ENCODE measurements at places on chromosomes 1 and 21.

DNA sequence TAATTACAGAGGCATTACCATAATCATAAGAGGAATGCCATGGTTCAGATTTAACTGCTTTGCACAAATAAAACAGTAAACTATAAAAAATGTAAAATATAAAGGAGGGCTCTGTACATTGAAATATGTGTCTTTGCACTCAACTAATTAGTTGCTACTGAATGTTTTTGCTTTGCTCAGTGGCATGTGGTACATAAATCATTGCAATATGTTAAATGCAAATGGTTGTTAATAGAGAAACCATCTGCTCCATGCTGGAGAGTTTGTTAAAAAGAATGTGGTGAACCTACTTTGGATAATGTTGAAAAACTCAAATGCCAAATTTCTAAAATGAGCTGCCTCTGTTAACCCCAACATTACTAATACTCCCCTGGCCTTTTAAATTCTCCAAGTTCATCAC, 201.5 kb downstream of the NTNG1 start:
- DNase-seq = no peak

DNA sequence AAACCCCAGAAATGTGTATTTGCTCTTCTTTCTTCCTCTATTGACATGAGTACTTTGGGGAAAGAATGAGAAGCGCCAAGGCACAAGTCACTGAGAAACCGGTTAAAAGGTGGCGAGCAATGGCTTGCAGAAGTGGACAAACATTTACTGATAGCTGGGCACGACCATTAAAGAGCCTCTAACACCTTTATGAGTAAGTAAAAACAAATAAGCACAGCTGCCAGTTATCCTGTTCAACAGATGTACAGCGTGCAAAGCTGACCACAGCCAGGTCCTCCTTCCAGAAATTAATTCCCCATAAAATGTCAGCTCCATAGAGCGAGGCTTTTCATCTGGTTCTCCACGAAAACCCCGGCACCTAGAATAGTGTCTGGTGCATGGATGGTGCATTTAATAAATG, 72.7 kb downstream of the CAPZB start:
- DNase-seq = no peak

- DNase-seq = no peak
These were observed at the start of gene CD160 for GRCh38 chr1:145719230-145720079. TSS of gene CD160 (plus strand) at chr1:145719499. CDS start at chr1:145728328, 8,829 bp downstream.

DNA sequence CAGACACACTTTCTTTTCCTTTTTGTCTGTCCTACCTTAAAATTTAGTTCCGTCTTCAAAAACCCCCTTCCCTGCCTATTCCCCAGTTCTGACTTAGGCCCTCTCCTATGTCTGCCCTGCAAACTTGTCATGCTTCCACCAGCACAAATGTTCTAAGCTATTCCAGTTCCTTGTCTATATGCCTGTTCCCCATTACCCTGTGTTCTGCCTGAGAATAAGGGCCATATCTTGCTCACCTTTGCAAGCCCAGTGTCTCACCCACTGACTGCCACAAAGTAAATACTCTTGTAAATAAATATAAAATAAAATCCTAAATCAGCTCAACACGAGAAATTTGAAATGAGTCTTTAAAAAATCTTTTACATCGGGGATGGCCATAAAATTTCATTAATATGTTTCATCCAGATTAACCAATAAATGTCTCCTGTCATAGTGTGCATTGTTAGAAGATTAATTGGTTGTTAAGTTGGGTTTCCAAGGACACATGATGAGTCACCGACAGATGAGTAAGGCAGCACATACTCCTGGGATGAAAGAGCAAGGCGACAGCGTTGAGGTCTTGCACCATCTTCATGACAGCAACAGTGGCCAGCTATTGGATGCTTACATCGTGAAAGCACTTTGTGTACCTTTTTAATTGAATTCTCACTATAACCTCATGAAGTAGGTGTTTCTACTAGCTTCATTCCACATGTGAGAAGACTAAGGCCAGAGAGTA, 92.6 kb upstream of the NGF start:
- DNase-seq = no peak

GRCh38 chr1:152640351-152640750, 17.4 kb upstream of the LCE3A start:
- no peak for DNase-seq

- DNase-seq = no peak
These were observed 30.9 kb upstream of the CACYBP start for GRCh38 chr1:174968750-174969244.

DNA sequence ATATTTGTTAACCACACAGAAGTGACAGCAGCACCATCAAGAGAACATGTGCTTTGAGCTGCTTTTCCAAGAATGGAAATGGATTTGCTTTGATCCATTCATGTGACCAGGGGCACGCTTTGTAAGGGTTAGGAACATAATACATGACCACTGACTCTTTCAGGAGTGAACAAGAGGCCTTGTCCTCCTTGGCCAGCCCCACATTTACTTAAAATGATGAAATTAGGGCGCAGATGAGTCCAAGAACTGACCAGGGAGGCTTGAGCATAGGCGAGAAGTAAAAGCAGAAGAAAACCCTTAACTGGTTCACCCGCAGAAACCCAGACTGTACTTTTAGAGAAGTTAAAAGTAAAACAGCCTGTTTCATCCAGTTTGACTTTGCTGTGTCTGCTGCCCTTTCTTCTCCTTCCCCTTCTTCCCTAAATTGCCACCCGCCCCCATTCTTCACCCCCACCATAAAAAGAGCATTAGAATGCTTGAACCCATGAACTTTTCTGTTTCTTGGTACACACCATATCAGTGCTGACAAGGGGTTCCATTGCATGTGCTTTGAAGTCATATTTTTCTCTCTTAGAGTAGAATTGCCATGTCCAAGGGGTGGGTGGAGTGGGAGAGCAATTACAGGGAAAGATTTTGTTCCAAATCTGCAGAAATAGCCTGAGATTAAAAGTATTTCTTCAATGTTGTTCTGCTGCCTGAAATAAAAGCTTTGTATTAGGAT, 2.6 kb upstream of the GLUL start:
- DNase-seq = no peak

GRCh38 chr1:11893907-11894251, 32.3 kb downstream of the KIAA2013 start:
- peak; percentile 79 for DNase-seq

GRCh38 chr1:12771186-12771585, 2.4 kb upstream of the PRAMEF12 start:
- no peak for DNase-seq

DNA sequence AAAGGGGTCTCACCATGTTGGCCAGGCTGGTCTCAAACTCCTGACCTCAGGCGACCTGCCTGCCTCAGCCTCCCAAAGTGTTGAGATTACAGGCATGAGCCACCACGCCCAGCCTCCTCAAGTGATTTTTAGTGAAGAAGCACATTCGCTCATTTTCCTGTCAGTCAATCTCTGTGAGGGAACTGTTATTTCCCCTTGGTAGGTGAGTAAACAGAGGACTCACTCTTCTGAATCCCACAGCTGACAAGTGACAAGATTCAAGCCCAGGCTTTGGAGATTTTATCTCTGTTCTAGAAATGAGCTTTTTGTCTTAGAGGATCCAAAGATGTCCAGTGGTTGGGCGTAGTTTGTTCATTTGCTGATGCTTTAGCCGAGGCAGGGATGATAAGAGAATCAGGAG, 43.9 kb upstream of the TACSTD2 start:
- DNase-seq = no peak

DNA sequence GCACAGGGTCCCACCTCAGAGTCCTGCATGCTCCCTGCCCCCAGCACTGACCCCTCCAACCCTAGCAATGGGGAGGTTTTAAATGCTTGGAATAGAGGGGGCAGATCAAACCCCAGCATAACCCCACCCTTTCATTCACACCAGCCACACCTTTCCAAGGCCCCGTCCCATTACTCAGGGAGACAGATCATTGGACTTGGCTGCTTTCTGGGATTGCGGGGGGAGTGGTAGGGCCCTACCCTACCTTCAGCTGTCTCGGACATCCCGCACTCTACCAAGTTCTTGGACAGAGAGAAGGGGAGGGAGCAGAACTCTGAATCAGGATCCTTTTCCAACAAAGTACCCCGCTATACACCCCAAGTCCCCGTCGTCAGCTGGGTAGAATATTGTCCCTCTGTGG, 983 bp downstream of the PADI2 start:
- DNase-seq = no peak

DNA sequence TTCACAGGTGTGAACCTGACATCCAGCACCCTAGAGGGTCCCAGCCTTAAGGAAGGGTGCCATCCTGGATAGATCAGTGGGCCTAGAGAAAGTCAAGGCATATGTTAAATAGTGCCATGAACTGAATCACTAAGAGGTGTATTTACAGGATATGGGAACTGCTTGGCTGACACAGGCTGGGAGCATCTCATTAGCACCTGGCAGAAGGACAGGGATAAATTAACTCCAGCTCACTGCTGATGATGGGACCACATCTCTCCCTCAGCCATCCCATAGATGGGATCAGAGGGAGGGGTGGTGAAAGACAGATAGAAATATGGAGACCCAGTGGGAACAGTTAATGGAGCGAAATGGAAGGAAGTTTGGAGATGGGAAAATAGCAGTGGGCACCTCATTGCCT, 122.0 kb downstream of the IGSF21 start:
- DNase-seq = no peak

- no peak for DNase-seq
These were observed 23.3 kb upstream of the RXRG start for GRCh38 chr1:165468253-165468652.

All from nephron progenitor cell (in vitro differentiated cells).